Stimulated activated CD4-positive, alpha-beta T cell treated with anti-CD3 and anti-CD28 coated beads, Interleukin-15, amount 100 ng/mL, for 24 hours (primary cell): ENCODE measurements at places on chromosomes 1 and 21.

DNA sequence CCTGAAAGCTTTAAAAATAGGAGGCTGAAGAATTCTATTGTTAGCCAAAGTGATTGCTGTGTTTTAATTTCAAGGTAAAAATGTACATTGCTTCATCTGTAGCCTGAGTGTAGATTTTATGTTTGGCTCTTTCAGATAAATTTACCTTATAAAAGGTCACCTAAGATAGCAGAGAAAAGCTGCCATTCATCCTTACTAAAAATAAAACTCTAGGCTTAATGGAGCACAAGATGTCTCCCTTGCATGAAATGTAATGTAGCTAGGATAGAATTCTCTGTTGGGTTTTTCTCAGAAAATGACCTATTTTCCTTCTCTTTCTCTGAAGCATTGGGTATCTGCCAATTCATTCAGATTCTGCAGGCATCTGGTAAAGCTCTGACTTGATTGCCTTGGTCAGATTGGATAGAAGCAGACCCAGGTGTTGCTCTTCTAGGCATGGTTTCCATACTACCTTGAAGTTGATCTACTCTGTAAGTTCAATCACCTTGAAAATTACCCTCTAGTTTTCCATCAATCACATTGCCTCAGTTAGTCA, 176.6 kb upstream of the GORAB start:
- no peak for DNase-seq

GRCh38 chr21:36735724-36736320, 36.9 kb downstream of the SIM2 start:
- no peak for DNase-seq

GRCh38 chr1:186474208-186474607, 13.3 kb upstream of the PDC start:
- no peak for DNase-seq

- DNase-seq, result no peak
Measured at GRCh38 chr1:106975944-106976343, 80.5 kb upstream of the PRMT6 start.

GRCh38 chr1:218384581-218384993, 39.5 kb downstream of the TGFB2 start:
- no peak for DNase-seq

- DNase-seq, result no peak
Measured at GRCh38 chr1:82565146-82565545, 764.4 kb downstream of the ADGRL2 start.

DNA sequence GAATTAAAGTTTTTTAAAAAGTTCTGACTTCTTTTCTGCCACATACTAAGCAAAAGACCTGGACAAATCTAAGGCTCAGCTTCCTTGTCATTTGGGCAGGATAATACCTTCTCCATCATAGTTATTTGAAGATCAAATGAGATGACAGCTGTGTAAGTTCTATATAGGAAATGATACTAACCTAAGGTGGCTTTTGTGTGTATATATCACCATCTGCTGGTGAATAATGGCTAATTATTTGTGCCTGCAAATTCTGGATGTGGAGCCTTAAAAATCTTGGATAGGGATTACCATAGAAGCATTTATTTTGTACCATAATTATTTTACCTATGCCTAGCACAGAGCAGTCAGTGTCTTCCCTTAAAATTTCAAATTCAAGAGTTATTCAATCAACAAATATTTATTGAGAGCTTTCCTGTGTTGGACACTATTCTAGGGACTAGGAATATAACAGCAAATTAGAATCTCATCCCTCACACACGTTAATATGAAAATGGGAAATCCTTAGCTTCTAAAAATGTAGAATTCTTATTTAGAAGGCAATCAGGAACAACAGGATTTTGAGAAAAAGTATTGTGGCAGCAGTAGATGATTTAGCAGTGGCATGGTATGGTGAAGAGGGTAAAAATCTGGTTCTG, 89.8 kb downstream of the TMEM200B start:
- no peak for DNase-seq

DNA sequence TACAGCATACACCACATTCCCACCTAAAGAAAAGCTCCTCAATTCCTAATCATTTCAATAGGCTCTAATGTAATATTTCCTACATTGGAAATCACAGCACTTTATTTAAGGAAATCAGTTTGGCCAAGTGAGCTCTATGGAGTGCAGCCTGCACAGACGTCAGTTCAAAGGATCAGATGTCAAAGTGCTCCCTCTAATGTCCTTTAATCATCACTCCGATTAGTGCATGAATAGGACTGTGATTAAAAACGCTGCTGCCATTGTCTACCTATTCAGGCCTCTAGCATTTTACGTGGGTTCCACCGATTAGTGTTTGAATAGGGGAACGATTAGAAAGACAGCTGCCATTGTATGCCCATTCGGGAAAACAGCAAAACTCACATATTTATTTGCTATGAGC, 50.2 kb downstream of the DPYD start:
- no peak for DNase-seq

GRCh38 chr1:217871955-217872354, 240.8 kb downstream of the SPATA17 start:
- no peak for DNase-seq

GRCh38 chr1:162943622-162944021, 82.6 kb upstream of the CCDC190 start:
- no peak for DNase-seq

- DNase-seq, result no peak
Measured at GRCh38 chr1:107870696-107871095, 94.3 kb downstream of the VAV3 start.

DNA sequence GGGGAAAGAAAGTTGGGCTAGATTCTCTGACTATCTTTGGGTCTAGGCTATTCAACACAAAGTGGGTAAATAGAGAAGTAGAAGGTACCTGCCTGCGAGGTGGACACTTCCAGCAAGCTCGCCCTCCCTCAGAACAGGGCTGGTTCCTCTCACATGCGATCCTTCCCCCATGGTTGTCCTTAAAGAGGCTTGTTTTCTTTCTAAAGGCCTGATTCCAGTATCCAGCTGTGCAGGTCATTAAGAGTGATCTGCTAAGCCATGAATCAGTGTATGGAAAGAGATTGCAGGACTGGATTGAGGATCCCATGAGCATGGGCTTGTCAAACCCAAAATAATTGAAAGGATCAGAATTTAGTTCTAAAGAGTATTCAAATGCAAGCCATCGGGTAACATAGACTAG, 189.0 kb downstream of the URB2 start:
- DNase-seq, result no peak

GRCh38 chr21:42747746-42748351, 94.4 kb downstream of the PDE9A start:
- no peak for DNase-seq

DNA sequence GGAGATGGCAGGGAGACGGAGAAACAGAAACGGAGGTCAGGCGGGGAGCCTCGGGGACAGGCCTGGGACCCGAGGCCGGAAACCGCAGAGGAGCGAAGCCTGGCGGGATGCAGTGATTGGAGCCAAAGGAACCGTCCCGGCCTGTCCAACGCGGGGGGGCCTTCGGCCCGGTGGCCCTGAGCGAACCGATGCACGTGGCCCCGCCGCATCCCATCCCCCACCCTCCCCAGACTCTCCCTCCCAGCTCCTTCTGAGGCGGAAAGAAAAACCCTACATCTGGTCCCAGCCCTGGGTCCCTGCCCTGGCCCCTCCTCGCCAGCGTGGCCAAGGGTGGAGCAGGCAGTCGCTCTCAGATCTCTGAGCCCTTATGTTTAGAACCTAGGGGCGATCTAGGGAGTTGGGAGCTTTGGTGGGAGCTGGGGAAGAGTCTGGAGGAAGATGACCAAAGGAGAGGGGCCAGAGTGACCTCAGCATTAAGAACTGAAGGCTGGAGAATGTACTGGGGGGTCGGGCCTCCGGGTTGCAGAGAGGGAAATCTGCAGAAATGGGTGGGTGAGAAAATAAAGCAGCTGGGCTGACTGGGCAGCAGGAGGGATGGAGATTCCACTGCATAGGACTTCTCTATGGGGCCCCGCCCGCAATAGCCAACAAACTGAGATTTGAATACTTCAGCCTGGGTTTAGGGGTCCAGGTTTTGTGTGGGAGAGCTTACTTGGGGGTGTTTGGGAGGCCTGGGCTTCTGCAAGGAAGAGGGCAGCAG, 1.5 kb upstream of the CRABP2 start:
- DNase-seq, result no peak

DNA sequence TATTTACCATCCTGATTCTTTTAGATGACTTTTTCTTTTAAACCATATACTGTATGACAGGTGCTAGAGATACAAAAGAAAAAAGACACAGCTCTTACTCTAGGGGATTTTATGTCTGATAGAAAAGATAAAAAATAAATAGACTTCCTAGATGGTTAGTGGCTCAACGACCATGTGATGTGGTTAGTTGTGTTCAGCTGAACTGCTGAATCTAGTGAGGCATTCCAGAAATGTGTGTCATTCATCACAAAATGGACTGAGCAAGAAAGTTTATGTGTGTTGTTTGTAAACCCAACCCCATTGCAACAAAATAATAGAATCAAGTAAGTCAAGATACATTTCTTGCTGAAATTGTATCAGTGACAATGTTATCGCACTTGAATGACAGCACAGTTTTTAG, 205.8 kb upstream of the LYPLAL1 start:
- no peak for DNase-seq

GRCh38 chr1:156129687-156130577, 15.4 kb downstream of the LMNA start:
- DNase-seq, result peak; percentile 89

- no peak for DNase-seq
Measured at GRCh38 chr1:37308031-37308960, 166.1 kb upstream of the ZC3H12A start.

- DNase-seq, result no peak
Measured at GRCh38 chr1:92037400-92037799, 7.6 kb downstream of the EPHX4 start.

- no peak for DNase-seq
Measured at GRCh38 chr1:196466654-196467053, 141.6 kb downstream of the KCNT2 start.

GRCh38 chr21:35170244-35170643, 121.1 kb upstream of the RUNX1 start:
- DNase-seq, result no peak

DNA sequence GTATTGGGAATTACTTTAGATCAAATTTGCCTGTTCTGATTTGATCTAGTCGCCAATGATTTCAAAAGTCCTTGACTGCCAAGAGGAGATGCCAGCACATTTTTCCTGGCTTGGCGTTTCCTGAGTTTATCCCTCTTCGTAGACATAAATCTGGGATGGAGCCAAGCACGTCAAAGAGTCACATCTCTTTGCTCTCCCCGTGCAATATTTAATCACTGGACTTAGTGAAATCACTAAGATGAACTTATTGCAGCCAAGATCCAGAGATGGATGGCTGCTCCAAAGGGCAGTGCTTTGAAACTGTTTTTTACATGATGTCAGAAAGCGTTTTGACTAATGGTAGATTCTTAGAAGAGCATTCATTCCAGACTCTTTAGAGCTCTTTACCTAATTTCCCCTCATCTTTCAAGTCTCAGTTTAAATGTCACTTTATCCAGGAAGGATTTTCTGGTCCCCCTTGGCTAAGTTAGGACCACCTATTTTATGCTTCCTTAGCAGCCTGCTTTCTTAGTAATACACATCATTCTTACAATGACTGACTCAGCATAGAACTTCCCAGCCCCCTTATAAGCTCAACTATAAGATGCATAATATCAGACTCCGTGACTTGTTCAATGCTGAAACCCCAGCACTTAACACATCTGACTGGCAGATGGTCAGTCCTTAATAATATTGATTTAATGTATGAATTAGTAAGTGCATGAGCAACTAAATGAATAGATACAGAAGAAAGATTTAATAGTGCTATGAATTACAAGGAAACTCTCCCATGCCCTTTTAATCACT, 94.4 kb upstream of the GREM2 start:
- no peak for DNase-seq

GRCh38 chr1:5644281-5645134, 347.7 kb downstream of the NPHP4 start:
- DNase-seq, result no peak

GRCh38 chr1:108892356-108893140, 15.8 kb downstream of the GPSM2 start:
- DNase-seq, result no peak

- DNase-seq, result no peak
Measured at GRCh38 chr1:59366346-59366745, 69.5 kb downstream of the FGGY start.

- DNase-seq, result no peak
Measured at GRCh38 chr1:175737451-175737850, 5.9 kb downstream of the TNR start.

GRCh38 chr1:245085508-245086095, 69.2 kb upstream of the KIF26B start:
- DNase-seq, result no peak

DNA sequence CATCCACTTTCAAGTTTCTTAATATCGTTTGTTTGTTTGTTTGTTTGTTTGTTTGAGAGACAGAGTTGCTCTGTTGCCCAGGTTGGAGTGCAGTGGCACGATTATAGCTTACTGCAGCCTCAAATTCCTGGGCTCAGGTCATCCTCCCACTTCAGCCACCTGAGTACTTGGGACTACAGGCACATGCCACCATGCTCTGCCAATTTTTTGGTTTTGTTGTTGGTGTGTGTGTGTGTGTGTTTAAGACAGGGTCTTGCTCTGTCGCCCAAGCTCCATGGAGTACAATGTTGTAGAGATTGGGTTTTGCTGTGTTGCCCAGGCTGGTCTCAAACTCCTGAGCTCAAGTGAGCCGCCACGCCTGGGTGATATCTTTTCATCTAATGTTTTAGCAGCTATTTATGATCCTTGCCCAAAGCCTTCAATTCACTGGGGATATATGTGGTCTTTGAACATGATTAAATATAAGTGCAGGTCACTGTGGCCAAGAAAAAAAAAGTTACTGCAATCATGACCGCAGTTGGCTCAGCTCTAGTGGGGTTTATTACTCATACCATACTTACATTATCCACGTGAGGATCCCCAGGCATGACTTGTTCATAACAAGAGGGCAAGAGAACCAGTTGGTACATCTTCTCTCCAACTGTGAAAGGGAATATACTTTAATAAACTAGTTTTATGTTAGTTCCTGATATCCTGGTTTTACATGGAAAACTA, 8.0 kb downstream of the RRP1B start:
- DNase-seq, result no peak

- DNase-seq, result no peak
Measured at GRCh38 chr1:105565006-105565405, 1491.5 kb upstream of the PRMT6 start.

- peak; percentile 67 for DNase-seq
Measured at GRCh38 chr1:203340112-203340790, 10.7 kb downstream of the FMOD start.

DNA sequence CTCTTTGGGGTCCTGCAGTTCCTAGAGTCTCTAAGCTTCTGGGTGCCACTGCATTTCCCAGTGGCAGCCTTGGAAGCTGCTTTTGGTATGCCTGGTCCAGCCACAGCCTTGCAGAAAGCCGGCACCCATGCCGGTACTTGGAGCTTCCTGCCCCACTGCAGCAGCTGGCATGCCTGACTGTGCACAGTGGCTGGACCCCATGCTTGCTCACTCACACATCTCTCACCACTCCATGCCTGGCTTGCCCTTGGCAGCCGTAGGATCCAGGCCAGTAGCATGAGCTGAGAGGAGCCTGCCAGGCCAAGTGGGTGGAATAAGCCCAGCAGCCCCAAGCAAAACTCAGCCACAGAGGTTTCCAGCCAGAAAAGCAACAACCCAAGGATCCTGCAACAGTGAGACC, 20.3 kb upstream of the FNBP1L start:
- DNase-seq, result no peak
